ENCODE measurements at places on chromosomes 4 and X.

- no peak for DNase-seq
Measured at GRCh38 chr4:140158365-140159030, 4.5 kb upstream of the MAML3 start.

- DNase-seq, result peak; percentile 5
Measured at GRCh38 chr4:122921971-122922876, at the start of gene NUDT6. Gene NUDT6 (minus strand): TSS chr4:122922597. CDS start chr4:122922572, 25 bp downstream.

DNA sequence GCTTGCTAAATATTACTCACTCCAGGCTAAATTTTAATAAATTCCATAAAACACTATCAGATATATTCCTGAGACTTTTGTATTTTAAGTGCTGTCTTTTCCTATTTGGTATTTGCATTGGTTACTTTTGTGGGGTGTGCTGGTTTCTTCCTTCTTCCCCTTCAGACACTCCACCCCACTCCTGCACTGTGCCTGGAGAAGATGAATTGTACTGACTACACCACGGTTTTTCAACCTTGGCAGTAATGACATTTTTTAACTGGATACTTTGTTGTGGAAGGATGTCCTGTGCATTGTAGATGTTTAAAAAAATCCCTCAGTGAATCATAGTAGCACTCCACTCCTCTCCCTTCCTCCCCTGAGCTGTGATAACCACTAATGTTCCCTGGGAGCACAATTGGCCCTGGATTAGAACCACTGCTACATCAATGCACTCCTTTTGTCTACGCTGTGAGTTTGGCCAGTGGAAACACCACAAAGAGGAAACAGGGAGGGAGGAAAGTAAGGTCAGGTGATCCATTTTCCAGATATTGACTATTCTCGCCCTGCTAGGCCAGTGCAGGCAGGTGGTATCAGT, 36.3 kb downstream of the SNCA start:
- DNase-seq, result no peak

GRCh38 chr4:120753854-120754253, 168.7 kb downstream of the PRDM5 start:
- DNase-seq, result no peak

DNA sequence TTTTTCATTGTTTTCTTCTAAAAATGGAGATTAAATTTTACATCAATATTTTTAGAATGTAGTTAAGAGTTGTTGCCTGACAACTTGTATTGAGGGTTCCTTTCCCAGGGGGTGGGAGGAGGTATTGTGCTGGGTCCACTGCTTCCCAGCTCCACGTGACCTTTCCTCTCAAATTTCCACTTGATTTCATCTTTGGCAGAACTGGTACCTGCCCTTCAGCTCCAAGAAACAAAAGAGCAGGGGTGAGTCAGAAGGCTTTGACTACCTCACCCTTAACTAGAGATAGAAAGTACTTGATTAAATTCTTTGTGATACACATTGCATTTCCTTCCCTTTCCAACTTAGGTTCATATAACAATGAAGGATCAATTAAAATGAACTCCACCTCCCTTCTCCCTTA, 19.7 kb downstream of the TRIM2 start:
- no peak for DNase-seq

- DNase-seq, result no peak
Measured at GRCh38 chr4:164997941-164998340, 20.5 kb upstream of the TRIM61 start.

DNA sequence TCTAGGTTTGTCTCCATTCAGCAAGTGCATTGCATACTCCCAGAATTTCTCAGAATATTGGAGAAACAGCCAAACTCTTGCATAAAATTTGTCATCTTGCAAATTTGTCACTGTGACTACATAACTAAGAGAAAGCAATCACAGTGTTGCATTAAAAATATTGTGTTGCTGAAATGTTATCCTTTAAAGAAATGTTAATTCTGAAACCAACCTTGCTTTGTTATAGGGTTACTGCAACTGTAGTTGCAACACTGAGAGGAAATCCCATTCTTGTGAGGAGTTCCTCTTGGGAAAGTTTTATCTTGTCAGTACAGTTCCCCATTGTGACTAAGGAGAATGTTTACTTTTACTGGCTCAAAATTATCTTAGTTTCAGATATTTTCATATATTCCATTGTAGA, 20.9 kb downstream of the CYBB start:
- no peak for DNase-seq

Data from T-cell (primary cell).